GM19239 (cell line): ENCODE measurements at places on chromosomes 3 and 15.

DNA sequence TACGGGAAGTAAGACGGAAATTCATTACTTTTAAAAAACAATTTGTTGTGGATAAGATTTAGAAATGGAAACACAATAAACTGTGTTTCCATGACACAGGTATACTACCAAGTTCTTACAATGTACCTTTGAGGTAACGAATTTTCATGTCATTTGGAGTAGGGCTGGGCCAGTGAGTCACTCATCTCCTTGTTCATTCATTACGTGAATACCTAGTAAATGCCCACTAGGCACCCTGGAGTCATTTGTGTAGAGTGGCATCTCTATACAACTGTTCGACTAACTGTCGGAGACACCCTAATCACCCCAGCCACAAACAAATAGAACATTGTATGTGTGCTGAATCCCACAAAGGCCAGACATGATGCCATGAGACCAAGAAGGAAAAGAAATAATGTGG lies 94.8 kb downstream of the IGF1R start:
- DNase-seq, result no peak

- no peak for DNase-seq
Measured at GRCh38 chr3:46660543-46661523, 32.6 kb downstream of the ALS2CL start.

- no peak for DNase-seq
Measured at GRCh38 chr3:197014942-197015575, 14.6 kb downstream of the MELTF start.

DNA sequence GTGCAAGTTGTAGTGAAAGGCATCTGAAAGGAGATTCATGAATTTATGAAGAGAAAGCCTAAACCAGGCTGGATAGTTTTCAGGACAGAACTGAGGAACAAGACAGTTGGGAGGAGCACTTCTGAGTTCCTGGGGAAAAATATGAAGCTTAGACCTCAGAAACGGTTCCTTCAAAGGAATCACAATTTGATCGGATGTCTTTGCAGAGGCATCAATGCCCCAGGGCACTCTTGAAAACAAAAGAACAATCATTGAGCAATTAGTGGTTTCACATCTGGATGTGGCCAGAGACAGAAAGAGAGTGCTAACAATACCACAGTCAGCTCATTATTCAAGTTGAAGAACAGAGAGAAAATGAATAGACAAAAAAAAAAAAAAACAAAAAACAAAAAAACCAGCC lies 86.2 kb downstream of the KLF13 start:
- no peak for DNase-seq

DNA sequence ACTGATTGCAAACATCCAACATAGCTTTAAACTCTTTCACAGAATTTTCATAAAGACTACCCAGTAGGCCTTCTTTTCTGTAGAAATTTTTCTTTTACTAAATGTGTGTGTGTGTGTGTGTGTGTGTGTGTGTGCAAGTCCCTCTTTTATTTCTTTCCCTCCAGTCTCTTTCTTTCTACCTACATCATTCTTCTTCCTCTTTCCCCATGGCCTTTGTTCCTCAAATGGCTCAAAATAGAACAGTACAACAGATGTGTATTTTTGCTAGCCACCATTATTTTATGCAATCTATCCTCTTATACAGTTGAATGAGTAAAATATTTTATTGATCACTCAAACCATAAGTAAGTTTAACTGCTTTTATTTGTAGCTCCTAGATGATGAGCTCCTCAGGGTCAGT lies 76.4 kb downstream of the USF3 start:
- no peak for DNase-seq
